ENCODE measurements at places on chromosomes 1 and 21.

DNA sequence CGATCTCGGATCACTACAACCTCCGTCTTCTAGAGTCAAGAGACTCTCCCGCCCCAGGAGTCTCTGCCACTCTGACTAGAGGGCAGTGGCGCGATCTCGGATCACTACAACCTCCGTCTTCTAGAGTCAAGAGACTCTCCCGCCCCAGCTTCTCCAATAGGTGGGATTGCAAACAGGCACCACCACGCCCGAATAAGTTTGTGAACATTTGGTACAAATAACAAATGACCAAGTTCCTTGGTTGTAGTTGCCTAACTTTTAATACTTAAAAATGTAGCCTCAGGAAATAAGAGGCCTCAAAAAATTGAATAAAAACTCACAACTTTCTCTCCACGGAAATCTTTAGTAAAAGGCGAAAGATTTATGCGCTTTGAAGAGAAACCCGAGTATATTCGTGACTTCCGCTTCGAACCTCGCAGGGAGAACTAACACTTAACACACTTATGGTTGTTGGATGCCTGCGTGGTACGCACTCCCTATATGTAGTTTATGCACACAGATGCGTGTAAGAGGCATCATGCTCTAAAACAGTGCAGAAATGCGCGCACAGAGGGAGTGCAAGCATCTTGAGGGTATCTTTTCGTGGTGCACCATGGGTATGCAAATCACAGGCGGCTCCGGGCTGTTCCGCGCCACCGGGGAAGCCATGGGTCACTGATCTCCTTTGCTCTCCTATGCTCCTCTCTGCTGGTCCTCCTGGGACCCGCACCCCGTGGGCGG lies 11.4 kb downstream of the BTBD19 start:
- no peak for DNase-seq

DNA sequence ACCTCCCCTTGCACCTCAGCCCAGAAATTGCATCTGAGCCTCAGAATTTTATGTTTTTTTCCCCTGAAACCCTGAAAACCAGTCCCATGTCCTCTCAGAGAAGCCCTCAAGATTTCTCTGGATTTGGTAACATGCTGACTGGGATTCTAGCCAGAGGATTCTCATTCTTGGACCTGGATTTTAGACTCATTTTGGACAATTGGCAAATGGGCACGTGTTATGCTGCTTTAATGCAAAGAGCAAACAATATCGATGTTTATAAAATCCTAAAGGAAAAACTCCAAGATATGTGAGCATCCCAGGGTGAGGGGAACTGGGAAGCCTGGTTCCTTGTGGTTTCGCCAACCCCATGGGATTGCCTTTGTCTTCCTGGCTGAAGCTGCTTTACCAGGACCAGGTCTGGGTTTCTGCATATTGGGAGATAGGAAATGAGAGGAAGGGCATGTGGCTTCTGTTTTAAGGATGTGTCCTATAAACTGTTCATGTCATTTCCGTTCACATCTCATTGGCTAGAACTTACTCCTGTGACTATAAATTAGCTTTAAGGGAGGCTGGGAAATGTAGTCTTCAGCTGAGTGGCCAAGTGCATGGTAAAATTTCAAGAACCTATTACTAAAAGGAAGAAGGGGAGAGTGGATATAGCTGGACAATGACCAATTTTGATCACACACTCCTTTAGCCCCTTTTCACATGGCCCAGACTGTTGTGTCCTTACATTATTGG lies 27.2 kb upstream of the BCL10 start:
- no peak for DNase-seq

- no peak for DNase-seq
Observed at GRCh38 chr1:227219715-227220292, 98.5 kb downstream of the CDC42BPA start.

GRCh38 chr1:20356850-20357459 lies 66.3 kb downstream of the VWA5B1 start:
- DNase-seq: no peak

GRCh38 chr1:117271959-117272358 lies 61.2 kb upstream of the VTCN1 start:
- no peak for DNase-seq
